ENCODE measurements at places on chromosomes 4 and X.

DNA sequence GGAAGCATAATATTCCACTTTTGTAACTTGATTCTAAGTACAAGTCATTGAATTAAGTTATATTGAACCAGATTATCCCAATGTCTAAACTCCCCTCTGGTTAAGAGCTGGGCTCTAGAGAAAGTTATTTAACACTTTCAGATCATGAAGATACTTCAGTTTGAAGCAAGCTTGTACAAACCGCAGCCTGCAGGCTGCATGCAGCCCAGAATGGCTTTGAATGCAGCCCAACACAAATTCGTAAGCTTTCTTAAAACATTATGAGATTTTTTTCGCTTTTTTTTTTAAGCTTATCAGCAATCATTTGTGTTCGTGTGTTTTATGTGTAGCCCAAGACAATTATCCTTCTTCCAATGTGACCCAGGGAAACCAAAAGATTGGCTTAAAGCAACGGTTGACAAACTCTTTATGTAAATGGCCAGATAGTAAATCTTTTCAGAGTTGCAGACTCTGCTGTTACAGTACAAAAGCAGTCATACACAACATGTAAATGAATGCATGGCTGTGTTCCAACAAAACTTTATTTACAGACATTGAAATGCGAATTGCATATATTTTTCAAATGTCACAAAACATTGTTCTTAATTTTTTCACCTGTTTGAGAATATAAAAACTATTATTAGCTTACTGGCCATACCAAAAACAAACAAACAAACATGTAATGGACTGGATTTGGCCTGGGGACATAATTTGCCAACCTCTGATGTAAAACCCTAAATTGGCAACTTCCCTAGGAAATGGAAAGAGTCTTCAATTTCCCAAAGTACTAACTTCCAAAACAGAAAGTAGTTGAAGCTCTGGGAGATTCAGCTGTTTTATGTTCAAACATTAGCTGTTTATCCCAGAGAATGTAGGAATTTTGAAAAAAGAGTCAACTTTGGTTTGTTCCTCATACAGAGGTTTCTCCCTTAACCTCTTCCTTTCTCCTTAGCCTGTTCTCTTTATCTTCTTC lies 201.1 kb upstream of the MBNL3 start:
- DNase-seq: no peak

- DNase-seq: peak; percentile 23
These were observed 126.3 kb downstream of the AASDH start for GRCh38 chr4:56261027-56261426.

GRCh38 chrX:40099055-40099958 lies 1.5 kb upstream of the BCOR start:
- DNase-seq: peak; percentile 47

DNA sequence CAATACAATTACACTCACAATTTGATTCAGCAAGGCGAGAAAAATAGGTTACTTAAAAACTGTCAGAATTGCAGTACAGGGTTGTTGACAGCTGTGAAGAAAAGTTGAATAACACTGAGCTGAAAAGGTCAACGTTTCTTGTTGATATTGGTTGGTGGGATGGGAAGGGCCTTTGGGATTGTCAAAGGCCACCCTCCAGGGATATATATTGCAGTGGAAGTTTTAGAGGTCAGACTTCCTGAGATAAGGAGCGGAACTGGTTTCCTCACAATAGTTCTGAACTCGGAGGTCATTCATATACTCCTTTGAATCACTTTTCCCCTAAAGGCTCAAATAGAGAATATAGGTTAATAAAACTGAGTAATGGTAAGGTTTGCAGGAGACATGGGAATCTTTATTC lies 417.2 kb downstream of the RAPGEF2 start:
- no peak for DNase-seq

- no peak for DNase-seq
These were observed 38.4 kb downstream of the METAP1 start for GRCh38 chr4:99033956-99034355.

GRCh38 chr4:75848891-75849290 lies 53.4 kb downstream of the PPEF2 start:
- no peak for DNase-seq

GRCh38 chr4:144646523-144647094 lies 653 bp downstream of the HHIP start:
- DNase-seq: peak; percentile 7

DNA sequence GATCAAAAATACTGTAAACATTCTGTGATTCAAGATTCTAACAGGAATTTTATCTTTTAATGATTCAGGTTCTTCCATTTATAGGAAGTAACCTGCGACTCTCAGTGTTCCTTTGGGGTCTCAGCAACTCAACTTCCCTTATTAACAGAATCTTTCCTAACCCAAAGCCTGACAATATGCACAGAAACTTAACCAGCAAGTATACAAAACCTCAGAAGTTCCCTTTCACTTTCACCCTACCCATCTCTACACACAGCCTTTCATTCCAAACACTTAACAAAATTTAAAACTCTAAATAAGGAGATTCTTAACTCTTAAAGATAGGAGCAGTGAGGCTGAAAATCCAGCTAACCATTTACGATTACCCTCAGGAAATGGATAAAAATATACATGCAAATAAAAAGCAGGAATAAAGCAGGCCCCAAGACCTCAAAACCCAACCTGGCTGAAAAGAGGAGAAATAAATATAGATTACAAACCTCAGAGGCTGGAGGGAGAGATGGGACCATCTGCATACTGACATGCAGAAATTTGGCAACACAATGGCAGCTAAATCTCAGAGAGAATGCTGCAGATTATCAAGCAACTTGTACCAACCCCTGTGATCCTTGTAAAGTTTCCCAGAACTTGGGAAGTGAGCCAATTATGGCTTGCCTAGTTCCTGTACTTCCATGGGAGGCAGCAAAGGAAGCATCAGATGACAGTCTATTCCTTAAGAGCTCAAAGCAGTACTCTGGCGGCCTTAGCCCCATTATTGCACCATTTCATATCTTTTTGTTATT lies 101.0 kb downstream of the ATP11C start:
- DNase-seq: no peak

- DNase-seq: no peak
These were observed 327.1 kb downstream of the NAP1L3 start for GRCh38 chrX:93346309-93346708.

GRCh38 chr4:54683616-54684346 lies 26.0 kb downstream of the KIT start:
- peak; percentile 50 for DNase-seq

DNA sequence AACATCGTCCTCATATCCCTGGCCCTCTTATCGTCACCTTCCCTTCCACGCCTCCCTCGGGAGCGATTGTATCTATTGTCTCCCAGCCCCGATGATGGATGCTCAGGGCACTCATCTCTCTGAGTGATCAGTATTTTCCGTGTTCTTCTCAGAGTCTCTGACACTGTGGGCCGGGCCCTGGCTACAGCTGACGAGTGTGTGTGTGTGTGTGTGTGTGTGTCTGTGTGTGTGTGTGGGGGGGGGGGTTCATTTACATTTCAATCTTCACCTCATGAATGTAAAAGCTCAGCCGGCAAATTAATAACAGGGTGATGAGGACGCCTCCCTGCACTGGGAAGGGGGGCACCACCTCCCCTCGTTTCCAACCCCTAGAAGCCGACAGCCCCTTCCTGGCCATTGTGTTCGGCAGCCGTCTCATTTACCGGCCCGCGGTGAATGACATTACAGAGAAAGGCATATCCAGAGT lies 159.5 kb downstream of the SHOX start:
- DNase-seq: no peak

- peak; percentile 15 for DNase-seq
These were observed 26.8 kb upstream of the TMEM184C start for GRCh38 chr4:147590249-147590920.

GRCh38 chr4:1057403-1057745 lies 45.9 kb downstream of the FGFRL1 start:
- DNase-seq: no peak
